ENCODE measurements at places on chromosomes 1 and 21.

- H3K36me3 ChIP-seq = no peaks in the 10 kb centered on the region
- no peak overlapping the region for H3K4me3 ChIP-seq
- peak; percentile 66 for DNase-seq
- H3K4me1 ChIP-seq = peaks cover 18% of the 10 kb centered on the region
- no peaks in the 10 kb centered on the region for H3K27me3 ChIP-seq
- no peak overlapping the region for H3K27ac ChIP-seq
Observed at GRCh38 chr1:183416850-183417771, 1.1 kb downstream of the NMNAT2 start.

- H3K27ac ChIP-seq = peak overlapping the region; percentile 47
- H3K27me3 ChIP-seq = no peaks in the 10 kb centered on the region
- H3K4me1 ChIP-seq = peaks cover 20% of the 10 kb centered on the region
- no peaks in the 10 kb centered on the region for H3K36me3 ChIP-seq
- no peak overlapping the region for H3K4me3 ChIP-seq
Observed at GRCh38 chr1:58572690-58573089, 4.4 kb downstream of the TACSTD2 start.

- no peaks in the 10 kb centered on the region for H3K4me1 ChIP-seq
- no peaks in the 10 kb centered on the region for H3K27me3 ChIP-seq
- H3K36me3 ChIP-seq = no peaks in the 10 kb centered on the region
- H3K4me3 ChIP-seq = no peak overlapping the region
- H3K27ac ChIP-seq = no peak overlapping the region
- no peak for DNase-seq
Observed at GRCh38 chr1:96206451-96206850, 515.1 kb upstream of the PTBP2 start.

GRCh38 chr1:55064071-55064581, 24.8 kb downstream of the PCSK9 start:
- H3K27ac ChIP-seq = no peak overlapping the region
- no peaks in the 10 kb centered on the region for H3K27me3 ChIP-seq
- peak; percentile 53 for DNase-seq
